ENCODE measurements at places on chromosomes 11 and 22.

DNA sequence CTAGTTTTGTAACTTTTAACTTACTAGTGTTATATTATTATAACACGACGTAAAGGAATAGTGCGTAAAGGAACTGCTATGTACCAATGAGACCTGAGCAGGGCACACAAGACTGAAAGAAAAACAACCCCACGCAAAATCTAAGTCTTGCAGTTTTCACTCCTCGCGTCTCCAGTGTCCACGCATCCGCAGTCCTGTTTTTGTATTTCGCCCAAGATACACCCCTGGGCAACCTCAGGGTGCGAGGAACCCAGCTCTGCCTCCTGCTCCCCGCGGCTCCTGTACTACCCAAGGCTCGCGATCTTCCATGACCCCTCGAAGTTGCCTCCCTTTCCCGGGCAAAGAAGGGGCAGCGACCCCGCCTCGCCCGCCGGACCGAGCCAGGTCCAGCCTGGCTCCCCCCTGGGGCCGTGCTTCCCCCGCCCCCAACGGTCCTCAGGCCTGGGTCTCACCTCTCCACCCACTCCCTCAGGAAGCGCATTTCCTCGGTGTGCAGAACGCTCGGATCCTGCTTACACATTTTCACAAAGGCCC is 393 bp downstream of the ST13 start:
- DNase-seq, result no peak

DNA sequence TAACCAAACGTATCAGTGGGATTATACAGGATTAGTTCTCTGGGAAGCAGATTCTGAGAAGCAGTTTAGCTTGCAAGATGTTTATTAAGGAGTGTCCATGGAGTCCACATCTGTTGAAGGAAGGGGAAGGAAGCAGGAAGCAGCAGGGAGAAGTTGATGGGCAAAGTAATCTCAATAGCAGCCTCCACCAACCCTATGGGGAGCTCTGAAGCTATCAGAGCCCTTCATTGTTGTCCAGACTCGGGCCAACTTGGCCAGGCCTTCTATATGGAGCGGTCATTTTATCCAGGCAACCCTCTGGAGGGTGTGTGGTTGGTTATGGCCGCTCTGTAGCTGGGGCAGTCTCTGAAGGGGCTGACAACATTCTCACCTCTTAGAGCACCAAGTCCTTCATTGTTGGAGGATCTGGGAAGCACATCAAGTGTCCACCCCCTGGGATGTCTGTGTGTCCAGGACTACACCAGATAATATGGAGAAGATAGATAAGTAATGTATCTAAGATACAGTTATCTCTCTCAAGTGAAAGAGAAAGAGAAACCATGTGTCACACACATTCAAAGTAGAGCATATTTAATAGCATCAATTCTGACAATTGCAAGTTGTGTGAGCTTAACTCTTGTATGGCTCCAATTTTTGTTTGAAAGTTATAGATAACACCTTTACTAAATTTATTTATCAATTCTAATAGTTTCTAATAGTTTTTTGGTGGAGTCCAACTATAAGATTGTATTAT is 101.7 kb upstream of the TRIM77 start:
- DNase-seq, result no peak

- no peak for DNase-seq
Measured at GRCh38 chr11:86812981-86813380, 12.6 kb downstream of the PRSS23 start.

DNA sequence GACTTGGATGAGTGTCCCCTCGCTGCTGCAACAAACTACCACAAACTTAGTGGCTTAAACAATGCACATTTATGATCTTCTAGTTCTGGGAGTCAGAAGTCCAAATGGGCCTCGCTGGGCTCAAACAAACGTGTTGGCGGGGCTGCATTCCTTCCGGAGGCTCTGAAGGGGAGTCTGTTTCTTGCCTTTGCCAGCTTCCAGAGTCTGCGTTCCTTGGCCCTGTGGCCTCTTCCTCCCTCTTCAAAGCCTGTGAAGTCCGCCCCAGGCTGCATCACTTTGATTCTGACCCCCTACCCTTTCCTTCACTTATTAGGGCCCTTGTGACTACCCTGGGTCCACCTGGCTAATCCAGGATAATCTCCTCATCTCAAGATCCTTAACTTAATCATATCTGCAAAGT is 80.3 kb upstream of the NECTIN1 start:
- DNase-seq, result no peak

- DNase-seq, result no peak
Measured at GRCh38 chr11:115874843-115875242, 370.6 kb upstream of the CADM1 start.

DNA sequence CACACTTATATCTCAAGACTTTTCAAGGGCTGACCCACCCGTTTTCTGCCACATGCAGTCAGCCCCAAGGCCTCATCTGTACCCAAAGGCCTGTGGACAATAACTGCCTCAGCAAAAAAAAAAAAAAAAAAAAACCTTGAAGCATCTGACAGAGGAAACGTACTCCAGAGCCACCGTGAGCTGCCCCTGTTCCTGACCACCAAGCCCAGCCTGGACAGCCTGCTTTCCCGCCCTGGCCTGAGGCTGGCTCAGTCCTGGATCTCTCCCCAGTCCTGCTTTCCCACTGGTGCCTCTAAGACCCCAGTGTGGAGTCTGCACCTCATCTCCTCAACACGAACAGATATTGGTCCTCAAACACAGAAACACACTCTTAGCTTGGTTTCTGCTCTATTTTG is 66.5 kb downstream of the SLC35F2 start:
- no peak for DNase-seq

DNA sequence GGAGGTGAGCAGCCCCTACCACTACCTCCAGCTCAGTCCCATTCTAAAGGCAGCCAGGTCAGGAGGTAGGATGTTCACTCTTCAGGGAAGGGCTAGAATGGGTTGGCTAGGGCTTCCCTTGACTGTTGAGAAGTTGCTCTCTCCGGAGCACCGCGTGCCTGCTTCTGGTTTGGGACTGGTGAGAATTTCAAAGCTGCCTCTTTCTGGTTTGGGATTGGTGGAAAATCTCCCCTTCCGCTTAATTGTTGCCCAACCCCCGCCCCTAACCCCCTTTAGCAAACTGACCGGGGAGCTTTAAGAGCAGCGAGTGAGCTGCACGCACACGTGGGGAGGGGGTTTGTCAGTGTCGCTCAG is 686 bp downstream of the USP2 start:
- DNase-seq, result no peak

DNA sequence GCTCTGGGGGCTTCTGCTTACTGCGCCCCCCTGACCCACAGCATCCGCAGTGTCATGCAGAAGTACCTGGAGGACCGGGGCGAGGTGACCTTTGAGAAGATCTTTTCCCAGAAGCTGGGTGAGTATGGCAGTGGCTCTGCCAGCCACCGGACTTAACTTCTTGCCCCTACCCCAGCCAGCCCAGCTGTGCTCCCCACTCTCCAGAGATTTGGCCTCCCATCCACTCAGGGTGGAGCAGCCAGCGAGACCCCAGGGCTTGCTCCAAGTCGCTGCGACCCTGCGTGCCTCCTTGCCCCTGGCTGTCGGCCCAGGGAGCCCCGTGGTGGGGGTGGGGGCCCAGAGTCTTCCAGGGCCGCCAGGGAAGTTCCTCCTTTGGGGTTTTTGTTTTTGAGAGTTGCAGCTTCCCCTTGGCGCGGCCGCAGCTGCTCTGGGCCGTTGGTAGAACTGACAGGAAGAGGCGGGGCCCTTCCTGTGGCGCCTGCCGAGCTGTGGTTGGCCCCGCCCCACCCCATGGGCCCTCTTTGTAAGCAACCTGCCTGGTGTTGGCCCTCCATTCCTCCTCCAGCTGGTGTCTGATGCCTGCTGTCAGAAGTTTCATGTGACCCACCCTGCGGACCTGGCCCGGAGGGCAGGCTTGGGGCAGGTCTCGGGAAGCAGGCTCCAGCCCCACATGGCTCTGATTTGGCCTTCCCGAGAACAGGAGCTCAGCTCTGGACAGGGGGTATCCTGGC is 11.1 kb downstream of the GRK2 start:
- DNase-seq, result no peak

DNA sequence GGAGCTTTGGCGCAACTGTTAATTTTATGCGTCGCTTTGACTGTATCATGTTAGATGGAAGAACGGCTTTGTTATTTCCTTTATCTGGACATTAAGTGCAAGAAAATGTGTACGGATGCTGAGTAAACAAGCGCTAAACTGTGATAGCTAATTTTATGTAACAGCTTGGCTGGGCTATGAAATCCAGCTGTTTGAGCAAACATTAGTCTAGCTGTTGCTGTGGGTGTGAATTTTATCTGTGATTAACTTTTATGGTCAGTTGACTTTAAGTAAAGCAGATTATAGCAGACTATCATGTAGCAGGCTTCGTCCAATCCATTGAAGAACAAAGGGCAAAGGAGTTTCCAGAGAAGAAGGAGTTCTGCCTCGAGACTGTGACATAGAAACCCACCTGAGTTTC is 14.0 kb downstream of the OR8A1 start:
- peak; percentile 75 for DNase-seq

DNA sequence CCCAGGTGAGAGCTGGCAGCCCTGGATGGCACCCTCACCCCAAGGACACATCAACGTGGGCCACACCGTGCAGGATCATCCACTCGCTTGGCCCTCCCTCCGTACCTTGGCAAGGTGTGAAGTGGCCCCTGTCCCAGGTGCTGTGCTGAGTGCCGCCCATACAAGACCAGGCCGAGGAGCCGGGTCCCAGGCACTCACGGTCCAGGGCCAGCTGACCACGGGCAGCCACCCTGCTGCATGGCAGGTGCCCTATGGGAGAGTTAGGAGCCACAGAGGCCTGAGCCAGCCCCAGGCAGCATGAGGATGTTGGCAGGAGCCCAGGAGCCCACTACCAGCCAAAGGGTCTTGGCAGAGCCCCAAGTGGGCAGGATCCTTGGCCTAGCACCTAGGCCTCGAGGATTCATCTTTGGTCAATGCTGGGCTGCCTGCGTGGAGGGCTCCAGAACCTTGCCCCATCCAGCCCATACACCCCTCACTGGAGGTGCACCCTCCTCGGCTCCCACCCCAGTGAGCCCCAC is 19.6 kb downstream of the RTN4R start:
- DNase-seq, result no peak

DNA sequence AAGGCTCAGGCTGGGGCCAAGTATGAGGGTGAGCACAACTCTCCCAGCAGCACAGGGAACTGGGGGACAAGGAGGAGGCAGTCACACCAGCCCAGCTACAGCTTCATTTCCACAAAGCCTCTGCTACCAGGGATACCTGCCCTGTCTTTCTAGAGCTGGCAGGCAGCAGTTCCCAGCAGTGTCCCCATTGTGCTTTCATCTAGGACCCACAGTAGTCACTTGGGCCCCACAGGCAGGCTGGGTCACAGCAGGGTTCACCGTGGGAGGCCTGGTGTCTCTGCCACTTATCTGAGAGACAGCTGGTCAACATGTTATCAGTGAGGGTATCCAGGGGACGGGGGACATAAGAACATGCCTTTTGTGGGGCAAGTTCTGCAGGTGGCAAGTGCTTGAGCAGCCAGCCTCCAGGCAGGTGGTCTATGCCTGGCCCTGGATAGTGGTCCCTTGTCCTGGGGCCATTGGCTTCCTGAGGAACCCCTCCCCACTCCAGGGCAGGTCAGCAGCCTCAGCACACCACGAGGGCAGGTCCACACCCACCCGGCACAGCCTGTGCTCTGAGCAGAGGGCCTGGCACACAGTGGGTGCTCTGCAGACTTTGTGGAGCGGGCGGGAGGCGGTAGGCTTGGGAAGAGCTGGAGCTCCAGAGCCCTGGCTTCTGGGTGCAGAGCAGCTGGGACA is 29.9 kb downstream of the GNAZ start:
- DNase-seq, result no peak

DNA sequence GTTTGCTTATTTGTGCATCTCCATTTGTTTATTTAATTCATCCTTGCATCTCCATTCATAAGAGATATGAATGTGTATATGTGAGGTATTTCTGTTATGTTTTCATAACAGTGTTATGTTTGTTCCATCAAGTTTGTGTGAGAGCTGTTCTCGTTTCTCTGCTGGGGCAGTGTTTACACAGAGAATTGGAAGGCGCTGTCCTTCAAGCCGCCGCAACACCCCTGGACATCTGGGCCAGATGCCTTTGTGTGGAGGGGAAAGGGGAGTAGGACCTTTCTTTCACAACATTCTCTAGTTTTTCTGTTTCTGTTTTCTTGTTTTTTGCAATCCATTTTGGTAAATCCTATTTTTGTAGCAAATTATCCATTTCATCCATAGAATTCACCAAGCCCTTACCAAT is 7.0 kb upstream of the TM7SF2 start:
- DNase-seq, result no peak

DNA sequence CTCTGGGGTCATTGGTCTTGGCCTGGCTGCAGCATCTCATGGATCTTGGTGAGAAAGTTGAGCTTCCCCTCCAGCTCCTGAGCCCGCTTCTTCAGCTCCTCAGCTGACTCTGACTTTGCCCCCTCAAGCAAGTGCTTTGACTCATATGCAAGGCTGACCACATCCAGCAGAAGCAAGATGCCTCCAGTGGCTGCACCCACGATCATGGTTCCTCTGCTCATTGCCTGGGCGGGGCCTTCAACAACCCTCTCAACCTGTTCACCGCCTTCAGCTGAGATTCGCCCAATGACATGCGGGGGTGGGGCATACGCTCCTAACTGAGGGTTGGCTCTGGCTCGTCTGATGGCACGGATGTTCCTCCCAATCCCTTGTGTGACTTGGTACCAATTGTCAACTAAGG is 11.9 kb downstream of the APOL2 start:
- no peak for DNase-seq

GRCh38 chr11:118144301-118145268 is 8.0 kb downstream of the SCN4B start:
- DNase-seq, result no peak

- no peak for DNase-seq
Measured at GRCh38 chr11:12799334-12799835, 125.2 kb downstream of the TEAD1 start.

- DNase-seq, result no peak
Measured at GRCh38 chr11:115941481-115941993, 437.3 kb upstream of the CADM1 start.

- no peak for DNase-seq
Measured at GRCh38 chr22:38353701-38354100, 36.5 kb upstream of the CSNK1E start.

- no peak for DNase-seq
Measured at GRCh38 chr22:23137905-23138561, 3.8 kb downstream of the RSPH14 start.

DNA sequence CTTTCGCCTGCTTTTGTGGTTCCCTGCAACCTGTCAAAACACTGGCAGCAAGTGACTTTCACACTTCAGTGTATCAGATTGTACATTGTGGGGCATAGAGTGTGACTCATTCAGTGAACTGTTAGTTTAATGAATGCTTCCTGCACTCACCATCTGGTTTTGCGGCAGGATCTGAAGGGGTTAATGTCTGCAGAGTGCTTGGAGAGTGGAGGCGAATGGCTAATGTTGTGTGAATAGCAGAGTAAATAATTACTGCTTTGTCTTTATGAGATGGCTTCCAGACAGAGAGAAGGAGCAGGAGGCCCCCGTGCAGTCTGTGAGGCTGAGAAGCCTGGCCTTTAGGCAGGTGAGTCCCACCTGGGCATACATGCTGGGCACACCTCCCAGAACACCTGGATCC is 454.3 kb upstream of the KIRREL3 start:
- peak; percentile 83 for DNase-seq
